Left renal cortex interstitium (tissue), 4 donors: ENCODE measurements at places on chromosomes 11 and 22.

GRCh38 chr22:30370641-30371230 lies 13.9 kb downstream of the CCDC157 start:
- DNase-seq, result no peak

- DNase-seq, result no peak
Observed at GRCh38 chr11:61507012-61507768, 1.4 kb upstream of the LRRC10B start.

DNA sequence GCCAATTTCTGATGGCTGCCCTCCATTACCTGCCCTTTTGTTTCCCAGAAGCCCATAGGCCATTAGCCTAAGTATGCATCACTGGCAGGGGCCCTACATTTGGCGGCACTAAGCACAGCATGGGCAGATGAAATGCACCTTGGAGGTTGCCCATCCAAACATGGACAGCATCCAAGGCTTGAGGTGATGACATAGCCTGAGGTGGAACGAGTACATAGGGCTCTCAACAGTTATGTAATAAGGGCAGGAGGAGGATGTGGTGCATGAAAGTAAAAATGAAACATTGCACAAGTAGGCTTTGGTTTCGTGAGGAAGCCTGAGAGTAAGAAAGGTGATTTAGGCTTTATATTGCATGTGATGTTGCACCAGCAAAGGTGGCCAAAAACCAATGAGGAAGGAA lies 148.1 kb downstream of the FAM76B start:
- no peak for DNase-seq

DNA sequence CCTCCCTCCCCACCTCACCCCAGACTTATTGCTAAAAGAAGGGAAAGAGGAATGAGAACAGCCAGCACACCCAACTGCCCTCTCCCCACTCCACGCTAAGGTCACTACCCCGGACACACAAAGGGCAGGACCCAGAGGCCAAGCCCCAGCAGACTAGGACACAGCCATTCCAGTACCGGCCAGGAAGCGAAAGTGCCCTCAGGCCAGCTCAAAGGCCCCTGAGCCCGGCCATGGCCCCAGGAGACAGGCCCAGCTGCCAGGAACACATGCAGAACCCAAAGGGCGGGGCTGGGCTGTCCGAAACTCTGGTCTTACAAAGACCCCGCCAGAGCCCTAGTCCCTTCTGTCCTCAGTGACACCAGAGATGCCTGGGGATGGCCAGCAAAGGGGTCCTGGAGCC lies 5.5 kb downstream of the RCOR2 start:
- DNase-seq, result no peak

DNA sequence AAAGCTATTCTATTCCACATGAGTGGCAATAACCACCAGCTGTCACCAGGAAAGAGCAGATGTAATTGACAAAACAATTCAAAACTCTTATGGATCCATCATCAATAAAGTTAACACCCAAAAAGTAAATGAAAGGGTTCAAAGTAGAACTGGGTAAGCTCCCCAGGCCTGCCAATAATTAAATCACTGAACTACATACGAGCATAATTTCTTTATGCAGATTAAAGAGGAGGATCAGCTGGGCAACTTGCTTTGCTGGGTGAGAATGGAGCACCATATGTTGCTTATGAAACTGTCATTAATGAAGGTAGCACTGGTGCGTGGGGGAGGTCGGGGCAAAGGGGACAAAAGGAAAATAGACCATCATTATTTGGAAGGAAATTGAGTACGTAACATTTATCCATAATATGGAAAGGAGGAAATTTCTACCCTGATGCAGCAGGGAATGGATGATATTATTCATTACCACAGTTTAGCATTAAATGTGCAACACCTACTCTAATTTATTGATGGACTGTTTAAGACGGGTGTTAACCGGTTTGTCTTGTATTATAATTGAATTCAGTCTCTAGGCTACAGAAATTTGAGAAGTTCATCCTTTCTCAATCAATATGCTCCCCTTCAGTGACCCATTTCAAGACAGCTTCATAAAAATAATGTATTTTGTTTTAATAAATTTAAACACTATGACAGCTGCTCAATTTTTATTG lies 315.9 kb downstream of the CADM1 start:
- DNase-seq, result no peak

DNA sequence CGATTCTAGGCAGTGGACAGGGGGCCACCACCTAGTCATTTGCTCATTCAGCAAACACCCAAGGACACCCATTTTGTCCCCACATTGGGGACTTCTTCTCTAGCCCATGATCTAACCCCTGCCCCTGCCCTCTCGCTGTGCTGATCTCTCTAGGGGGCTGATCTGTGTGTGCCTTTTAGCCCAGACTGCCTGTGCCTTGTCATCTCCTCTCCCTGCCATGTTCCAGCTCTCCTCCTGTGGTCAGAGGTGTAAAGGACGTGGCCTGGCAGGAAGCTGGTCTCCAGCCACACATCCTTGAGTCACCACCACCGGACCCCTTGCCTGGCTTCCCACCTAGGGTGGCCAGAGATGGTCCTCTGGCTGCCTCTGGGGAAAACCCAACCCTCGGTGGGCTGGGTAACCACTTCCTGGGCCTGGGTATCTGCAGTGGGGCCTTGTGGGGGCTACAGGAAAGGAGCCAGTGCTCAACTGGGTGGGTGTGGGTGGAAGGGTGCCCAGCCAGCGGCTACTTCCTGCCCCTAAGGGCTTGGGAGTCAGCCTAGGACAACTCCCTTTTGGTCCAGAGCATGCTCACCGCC lies 1.3 kb downstream of the CTSW start:
- DNase-seq, result no peak

DNA sequence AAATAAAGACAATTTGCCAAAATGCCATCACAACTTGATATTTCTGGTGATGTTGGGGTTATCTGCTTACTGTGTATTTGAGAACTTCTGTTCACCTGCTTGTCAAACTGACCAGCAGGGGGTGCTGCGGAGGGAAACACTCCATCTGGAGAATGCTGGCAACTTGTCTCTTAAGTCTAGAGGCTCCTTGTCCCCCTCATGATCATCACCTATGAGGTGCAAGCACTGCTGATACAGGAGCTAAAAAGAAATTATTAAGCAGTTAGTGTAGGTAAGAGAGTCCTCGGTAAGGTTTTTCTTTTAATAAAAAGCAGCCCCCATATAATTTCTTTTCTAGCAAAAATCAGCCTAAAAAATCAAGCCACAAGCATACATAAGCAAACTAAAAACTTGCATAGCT lies 32.7 kb upstream of the GLYATL1B start:
- DNase-seq, result no peak

DNA sequence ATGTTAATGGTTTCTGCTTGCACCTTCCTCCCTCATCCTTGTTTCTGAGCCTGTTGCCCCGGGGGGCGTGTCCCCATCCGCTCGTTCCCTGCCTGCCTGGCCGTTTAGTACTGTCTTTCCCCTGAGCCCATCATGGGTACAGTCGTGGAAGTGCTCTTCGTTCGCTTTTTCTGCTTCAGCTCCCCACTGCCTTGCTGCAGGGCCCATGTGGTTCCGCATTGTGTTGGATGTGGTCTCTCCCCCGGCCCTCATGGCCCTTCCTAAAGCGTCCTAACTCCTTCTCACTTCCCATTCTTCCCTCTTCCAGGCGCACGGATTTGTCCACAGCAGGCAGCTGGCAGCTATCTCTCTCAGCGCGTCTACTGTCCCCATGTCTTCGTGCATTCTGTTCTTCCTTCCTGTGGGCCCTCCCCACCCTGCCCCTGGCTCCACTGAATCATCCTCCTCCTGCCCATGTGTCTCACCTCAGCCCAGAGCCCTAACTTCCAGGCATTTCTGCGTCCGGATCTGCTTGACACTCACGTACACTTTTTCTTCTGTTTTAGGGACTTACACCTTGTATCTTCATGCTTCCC lies 98.1 kb downstream of the ZBTB16 start:
- no peak for DNase-seq

DNA sequence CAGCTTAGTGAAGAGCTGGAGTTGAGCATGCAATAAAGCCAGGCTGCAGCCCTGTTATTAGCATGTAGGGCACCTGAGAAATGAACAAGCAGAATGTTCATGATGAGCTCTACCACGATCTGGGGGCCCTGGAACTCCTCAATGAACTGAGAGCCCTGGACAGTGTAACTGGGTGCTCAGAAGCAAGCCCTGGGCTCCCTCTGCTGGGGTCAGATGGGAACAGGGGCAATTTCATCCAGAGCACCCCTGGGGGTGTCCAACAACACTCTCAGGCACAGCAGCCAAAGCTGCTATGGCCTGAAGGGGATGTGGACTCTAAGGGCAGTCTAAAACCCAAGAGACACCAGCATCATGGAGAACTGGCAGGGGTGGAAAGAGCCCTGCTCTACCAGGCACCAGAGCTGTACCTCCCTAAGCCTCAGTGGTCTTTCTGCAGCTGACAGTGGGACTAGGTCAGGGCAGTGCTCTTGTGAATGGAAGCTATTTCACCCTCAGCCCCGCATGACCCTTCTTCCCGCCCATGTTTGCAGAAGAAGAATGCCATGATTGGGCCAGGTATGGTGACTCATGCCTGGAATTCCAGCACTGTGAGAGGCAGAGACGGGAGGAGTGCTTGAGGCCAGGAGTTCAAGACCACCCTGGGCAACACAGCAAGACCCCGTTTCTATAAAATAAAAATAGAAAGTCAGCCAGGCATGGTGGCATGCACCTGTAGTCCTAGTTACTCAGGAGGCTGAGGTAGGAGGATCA lies 28.9 kb downstream of the THOC5 start:
- DNase-seq, result no peak

DNA sequence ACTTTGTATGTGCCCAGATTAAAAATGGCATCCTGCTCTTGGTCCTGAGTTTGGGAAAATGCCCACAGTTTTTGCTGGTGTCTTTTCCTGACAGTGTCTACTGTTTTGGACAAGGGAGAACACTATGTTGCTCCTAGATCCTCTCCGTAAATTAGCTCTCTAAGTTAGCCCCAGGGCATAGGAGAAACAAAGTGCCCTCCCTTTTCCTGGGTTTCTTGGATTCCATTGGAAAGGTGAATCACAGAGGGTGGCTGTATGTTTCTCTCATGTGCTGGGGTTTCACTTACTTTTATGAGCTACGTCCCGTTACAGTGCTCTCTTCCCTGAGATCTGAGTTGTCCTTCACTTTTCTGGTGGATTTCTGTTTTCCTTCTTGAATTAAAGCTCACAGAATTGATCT lies 782.8 kb downstream of the CNTN5 start:
- DNase-seq, result no peak

DNA sequence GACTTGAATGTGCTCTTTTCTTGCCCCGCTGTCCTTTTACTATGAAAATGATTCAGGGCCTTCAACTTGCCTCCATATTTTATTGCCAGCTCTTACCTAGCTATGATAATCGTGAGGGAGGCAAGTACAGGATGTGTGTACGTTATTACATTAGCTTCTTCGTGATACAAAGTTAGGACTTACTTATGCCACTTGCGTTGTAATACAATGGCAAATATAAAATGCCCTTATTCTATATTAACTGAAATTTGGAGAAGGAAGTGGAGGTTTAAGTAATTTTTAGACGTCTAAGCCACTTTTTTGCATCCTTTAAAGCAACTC lies 10.8 kb upstream of the CCT8L2 start:
- DNase-seq, result no peak

DNA sequence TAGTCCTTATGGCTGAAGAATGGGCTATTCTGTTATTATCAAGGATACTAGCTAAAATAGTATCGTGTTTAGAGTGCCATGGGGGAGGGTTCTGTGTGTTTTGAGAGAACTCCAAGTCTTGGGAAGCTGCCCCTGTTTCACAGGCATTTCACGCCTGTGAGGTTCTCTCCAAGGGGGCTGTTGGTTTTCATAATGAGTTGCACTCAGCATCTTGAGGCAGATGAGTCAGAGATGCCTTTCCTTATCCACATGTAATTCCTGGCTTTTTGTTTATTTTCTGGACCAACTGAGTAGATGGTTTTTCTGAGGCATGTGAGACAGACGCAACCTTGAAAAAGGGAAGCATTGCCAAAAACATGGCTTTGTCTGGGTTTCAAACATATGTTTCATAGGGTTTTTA lies 203.7 kb downstream of the ARHGAP42 start:
- DNase-seq, result no peak

DNA sequence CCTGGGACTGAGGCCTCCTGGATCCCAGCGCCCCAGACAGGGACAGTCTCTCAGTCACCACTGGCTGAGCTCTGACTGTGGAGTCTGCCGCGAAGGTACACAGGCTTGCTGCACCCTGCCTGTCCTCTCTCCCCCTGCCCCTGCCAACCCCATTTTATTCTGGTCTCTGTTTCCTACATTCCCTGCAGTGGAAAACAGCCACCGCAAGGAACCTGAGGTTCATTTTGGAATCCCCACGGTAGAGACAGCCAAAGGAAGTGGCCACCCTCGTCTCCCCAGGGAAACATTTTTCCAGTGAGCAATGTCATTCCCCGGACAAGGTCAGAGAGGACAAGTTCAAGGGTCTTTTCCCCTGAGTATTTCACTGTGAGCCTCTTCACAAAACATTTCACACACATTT lies 56.6 kb downstream of the FBXO7 start:
- no peak for DNase-seq

GRCh38 chr11:96753997-96754396 lies 364.2 kb downstream of the JRKL start:
- no peak for DNase-seq

- DNase-seq, result no peak
Observed at GRCh38 chr11:19953909-19954308, 206.4 kb downstream of the DBX1 start.

DNA sequence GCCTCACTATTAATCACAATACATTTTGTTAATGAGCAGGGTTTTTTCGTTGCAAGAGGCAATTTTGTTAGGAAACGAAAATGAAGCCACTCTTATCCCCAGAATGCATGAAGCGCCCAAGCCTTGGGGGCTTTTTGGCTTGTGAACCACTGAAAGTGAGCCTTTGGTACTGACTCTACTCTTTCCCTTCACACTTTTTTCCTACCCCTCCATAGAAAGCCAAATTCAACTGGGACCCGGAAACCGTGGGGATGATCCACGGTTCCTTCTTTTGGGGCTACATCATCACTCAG lies 4.8 kb downstream of the SLC17A6 start:
- DNase-seq, result no peak

DNA sequence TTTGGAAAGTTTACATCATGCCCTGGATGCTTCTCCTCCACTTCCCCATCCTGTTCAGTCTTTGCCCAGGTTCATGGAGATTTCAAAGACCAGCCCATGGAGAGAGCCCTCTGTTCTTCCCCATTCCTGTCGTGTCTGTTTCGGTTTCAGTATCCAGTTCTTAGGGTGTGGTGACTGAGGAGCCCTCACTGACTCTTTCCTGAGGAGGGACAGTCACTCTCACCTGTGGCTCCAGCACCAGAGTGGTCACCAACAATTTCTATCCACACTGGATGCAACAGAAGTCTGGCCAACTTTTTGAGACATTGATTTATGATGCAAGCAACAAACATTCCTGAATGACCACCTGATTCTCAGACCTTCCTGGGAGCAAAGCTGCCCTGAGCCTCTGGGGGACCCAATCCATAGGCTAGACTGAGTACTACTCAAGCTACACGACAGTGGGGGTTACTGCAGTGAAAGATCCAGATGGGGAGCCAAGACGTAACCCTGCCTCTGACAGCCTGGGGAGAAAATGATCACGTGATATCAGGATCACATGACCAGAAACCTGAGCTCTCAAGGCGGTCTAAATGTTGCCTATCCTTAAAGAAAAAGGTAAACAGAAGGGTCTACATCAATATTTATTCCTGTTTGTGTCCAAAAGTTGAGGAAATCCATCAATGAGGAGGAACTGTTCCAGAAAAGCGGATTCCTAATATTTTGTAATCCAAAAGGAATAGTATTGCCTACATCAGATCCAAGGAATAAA lies 76.2 kb upstream of the VPREB1 start:
- DNase-seq, result peak; percentile 61

- DNase-seq, result no peak
Observed at GRCh38 chr22:46134111-46134705, 16.1 kb upstream of the PPARA start.
